Umbilical cord (tissue), 2 donors: ENCODE measurements at places on chromosomes 2 and 18. TPM values are rescaled to one million over a fixed set of nuclear protein-coding genes. Genes with fewer than 3 reads are reported as not detected.
A peak's percentile ranks its signal among the peaks of the same experiment; 100 is the strongest.

DNA sequence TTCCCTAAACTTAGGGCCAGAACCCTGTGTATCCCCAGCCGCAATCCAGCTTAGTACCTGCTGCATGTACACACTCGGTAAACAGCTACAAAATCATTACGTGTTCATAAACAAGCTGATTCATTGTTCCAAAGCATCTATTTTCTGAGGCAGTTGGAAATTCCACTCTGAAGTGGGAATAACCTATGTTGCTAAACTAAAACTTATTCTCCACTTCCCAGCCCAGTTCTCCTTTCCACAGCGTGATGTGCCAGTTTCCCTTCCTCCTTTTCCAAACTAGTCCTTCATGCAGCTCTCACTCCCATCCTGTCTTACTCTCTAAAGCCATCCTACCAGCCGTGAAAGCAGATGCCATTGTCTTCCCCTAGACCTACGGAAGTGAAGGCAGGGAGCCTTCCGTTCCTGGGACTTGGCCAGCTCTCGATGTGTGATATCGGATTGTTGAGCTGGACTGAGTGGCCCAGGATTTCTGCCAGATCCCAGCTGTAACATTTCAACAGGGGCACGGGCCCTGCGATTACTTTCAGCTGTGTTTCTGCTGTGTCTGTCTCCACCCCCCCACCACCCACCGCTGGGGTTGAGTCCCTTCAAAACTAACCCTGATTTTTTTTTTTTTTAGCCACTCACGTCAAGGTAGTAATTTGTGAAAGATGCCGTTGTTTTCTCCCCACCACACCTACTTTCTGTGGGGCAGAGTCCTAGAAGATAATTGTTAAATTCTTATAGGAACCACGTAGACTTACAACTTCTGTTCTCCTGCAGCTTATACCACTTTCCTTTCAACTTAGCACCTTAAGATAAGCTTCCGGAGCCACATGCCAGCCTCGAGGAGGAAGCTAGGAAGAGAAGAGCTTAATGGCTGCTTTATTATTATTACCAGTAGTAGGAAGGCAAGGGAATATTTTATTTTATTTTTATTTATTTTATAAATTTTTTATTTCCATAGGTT lies 100.9 kb downstream of the CRIM1 start:
- DNase-seq = peak; percentile 74

DNA sequence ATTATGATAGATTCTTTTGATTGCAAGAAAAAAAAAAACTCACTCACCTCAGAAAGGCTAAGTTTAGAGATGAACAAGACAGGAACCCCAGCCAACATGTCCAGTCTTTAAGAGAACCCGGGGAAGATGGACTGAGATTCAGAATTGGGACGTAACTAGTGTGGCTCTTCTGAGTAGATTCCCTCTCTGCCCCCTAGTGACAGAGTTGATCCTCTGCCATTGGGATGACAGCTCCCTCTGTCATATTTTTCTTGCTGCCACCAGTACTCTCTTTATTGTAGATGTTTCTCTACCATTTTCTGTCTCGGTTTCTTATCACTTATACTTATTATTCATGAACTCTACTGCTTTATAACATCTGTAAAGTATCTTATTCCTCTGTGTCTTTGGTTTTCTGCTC lies 77.7 kb downstream of the GULP1 start:
- peak; percentile 14 for DNase-seq

GRCh38 chr2:144078106-144078505 lies 441.8 kb downstream of the ZEB2 start:
- DNase-seq = peak; percentile 76

GRCh38 chr2:7905756-7906155 lies 776.1 kb upstream of the ID2 start:
- no peak for DNase-seq

- DNase-seq = peak; percentile 72
Measured at GRCh38 chr2:67797801-67798540, 264.8 kb downstream of the C1D start.

DNA sequence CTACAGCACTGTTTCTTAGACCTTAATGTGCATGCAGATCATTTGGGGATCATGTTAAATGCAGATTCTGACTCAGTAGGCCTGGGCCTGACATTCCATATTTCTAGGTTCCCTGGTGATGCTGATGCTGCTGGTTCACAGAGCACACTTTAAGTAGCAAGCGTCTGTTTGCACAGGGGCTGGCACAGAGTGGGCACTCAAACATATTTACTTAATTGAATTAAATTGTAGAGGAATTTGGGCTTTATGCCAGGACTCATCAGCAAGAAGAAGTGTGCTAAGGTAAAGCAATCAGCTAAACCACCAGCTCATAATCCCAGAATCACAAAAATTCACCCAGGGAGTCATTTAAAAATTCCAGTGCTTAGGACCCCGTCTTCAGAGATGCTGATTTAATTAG lies 25.1 kb upstream of the INPP4A start:
- no peak for DNase-seq

The ANKRD62 gene
- total RNA-seq = 1.9 TPM

The KCNG2 gene
- total RNA-seq = 2.6 TPM
